ENCODE measurements at places on chromosomes 4 and X.

DNA sequence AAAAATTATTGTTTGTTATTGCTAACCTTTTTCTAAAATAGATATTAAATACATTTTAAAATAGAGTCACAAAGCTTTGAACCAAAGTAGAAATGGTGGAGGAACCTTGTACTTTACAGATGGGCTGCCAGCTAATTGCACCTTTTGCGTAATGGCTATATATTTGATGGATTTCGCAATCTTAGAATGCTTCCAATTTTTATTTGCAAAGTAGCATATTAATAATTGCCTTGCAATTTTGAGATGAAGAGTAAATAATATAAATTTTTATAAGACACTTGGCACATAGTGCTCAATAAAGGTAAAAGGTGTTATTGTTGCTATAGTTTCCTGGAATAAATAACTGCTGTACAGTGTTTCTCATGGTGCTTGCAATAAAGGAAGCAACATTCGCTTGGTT, 533.5 kb downstream of the CCSER1 start:
- DNase-seq, result no peak

GRCh38 chrX:15405846-15406245, 21.6 kb upstream of the VEGFD start:
- DNase-seq, result no peak

- DNase-seq, result no peak
Measured at GRCh38 chr4:48112017-48112667, 21.9 kb downstream of the TXK start.

- DNase-seq, result no peak
Measured at GRCh38 chr4:30989508-30989907, 269.3 kb downstream of the PCDH7 start.

- DNase-seq, result no peak
Measured at GRCh38 chr4:22514001-22514400, 1.9 kb downstream of the ADGRA3 start.

- DNase-seq, result no peak
Measured at GRCh38 chr4:180650273-180650672, 1592.9 kb upstream of the TENM3 start.

DNA sequence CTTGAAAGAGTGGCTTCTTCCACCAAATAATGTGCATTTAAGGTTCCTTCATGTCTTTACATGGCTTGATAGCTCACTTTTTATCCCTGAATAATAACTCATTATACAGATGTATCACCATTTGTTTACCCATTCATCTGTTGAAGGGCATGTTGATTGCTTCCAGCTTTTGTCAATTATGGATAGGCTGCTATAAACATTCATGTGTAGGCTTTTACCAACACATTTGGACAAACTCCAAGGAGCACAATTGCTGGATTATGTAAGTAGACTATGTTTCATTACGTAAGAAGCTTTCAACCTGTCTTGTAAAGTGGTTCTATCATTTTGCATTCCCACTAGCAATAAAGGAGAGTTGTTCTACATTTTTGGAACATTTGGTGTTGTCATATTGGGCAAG, 2637.0 kb downstream of the PCDH7 start:
- no peak for DNase-seq

DNA sequence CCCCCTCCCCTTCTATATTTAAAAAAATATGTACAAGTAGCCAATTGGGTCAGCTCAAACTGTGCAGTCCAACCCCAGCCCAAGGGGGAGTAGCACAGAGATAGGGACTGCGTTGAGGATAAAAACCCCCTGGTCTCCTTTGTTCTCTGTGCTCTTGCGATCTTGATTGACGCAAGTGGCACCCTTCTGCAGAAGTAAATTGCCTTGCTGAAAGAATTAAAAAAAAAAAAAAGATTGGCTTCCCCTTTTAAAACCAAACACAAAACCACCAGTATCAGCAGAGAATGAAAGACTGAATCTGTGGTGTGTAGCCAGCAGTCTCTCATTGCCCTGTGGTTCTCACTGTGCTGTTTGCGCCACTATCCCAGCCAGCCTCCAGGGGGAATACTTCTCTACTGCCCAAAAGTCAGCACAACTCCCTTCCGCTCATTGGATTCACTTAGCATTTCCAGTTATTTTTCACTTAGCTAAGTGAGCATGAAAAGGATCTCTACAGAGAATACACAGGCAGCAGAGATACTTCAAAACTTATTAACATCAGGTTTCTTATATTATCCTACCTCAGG, 29.7 kb downstream of the MANBA start:
- DNase-seq, result no peak

DNA sequence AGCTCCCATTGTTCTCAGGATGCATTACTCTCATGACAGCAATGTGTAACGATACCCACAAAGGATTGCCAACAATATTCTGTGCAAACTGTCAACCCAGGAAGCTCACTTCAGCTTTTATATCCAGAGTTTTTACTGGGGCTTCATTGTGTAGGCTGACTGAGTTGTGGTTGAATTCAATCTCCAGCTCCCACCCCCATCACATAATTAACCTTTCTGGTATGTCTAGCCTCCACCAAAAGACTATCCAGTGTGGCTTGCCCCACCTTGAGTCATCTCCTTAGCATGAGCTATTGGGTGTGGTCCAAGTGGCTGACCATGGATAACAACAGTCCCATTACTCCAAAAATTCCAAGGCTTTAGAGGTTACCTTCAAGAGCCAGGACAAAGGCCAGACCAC, 17.7 kb upstream of the TAB3 start:
- DNase-seq, result no peak

DNA sequence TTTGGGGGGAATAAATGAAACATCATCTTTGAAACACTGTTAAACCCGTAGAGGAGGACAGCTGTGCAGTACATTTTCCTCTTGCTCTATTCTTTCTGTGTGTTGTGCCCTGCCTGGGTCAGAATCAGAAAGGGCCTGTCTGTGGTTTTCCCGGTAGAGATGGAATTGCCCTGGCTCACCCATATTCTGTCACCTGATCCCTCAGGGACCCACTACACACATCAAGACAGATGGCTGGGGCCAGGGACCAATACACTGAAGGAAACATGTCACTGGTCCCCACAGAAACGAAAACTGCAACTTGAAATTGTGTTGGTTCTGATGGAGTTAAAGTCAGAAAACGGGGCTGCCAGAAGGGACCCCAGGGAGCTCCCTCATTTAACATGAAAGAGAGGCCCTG, 114.9 kb downstream of the ZNF827 start:
- no peak for DNase-seq

GRCh38 chrX:48897157-48897624, 377 bp downstream of the TIMM17B start:
- peak; percentile 65 for DNase-seq

DNA sequence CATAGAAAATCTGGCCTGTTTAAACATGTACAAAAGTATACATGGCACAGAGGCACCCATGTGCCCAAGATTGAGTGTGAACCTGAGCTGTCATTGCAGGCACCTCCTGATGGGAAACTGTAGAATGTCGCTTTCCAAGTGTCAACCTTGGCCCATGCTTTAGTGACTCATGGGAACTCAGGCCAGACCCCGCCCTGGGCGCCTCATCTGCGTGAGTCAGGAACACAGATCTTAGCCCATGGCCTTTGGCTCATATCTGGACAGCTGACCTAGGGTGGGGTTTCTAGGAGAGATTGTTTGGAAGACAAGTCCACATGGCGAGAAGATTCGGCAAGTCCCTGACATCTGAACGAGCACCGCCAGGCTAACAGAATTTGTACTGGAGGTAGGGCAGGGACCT, 50.0 kb downstream of the CYTL1 start:
- DNase-seq, result no peak

DNA sequence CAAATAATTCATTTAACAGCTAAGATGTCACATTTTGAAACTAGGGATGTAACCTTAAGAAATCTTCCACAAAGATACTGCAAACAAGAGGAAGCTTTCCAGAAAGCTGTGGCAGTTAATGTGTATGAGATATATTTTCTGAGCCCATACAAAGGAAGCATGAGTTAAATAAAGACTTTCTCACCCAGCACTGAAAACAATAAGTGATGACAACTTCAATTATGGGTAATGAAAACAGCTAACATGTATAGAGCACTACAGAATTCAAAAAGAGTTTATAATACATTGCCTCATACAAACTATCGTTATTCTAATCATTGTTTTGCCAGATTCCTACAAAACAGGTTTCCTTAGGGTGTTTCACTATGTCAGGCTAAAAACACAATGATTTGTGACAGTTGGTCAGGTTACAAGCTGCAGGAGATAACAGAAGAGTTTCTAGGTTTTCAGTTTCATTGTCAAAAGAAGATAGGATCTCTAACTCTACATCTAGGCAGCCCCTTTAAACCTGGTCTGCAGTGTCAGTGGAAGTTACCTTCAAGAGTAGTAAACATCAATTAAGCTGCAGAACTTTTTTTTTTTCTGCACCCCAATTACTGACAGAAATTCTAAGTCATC, 618.1 kb upstream of the ADGRL3 start:
- DNase-seq, result no peak

- DNase-seq, result no peak
Measured at GRCh38 chr4:1772853-1773538, 20.1 kb upstream of the FGFR3 start.

- DNase-seq, result no peak
Measured at GRCh38 chr4:132792310-132792709, 356.8 kb upstream of the PCDH10 start.

DNA sequence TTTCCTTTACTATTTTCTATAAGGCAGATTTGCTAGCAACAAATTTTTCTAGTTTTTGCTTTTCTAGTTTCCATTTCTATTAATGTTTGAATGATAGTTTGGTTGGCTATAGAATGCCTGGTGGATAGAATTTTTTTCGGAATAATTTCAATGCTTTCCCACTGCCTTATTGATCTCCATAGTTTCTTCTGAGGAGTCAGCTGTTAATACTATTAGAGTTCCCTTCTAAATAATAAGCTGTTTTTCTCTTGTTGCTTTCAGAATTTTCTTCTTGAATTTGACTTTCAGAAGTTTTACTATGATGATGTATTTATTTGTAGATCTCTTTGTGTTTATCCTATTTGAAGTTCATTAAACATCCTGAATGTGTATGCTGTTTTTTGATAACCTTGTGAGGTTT, 91.8 kb downstream of the VSIG4 start:
- no peak for DNase-seq

GRCh38 chr4:71369536-71369935, 30.7 kb downstream of the SLC4A4 start:
- DNase-seq, result no peak

- DNase-seq, result no peak
Measured at GRCh38 chrX:123186801-123187200, 2.7 kb downstream of the GRIA3 start.

GRCh38 chr4:60729194-60729593, 470.9 kb upstream of the ADGRL3 start:
- no peak for DNase-seq

DNA sequence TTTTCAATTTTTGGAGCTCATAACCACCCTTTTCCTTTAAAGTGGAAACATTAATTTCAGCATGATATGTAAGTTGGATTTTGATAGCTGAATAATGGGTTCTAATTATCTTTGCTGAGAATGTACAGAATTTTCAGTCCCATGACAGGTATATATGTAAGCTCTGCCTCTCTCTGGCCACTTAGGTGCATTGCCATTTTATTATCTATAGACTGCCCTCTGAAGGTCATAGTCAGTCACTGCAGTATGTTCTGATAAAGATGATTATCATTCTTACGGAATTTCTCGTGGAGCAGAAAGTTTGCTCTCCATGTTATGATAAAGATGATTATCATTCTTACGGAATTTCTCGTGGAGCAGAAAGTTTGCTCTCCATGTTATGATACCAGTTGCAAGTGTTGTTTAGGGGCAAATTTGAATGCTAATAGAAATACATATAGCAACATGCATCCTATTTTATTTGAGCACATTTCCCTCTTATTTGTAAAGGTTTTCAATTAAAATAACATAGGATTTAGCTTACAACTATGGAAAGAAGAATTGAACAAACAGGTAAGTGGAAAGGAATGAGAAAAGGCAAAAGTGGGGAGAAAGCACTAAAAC, 10.4 kb downstream of the AFP start:
- no peak for DNase-seq

Data from activated T-cell treated with anti-CD3 and anti-CD28 coated beads, Interleukin-2, amount 50 U/mL, for 1 hour (primary cell).